ENCODE measurements at places on chromosomes 13 and 19.

- DNase-seq = no peak
Observed at GRCh38 chr13:114104655-114105520, 27.5 kb downstream of the RASA3 start.

GRCh38 chr19:47507924-47508553 lies 6.8 kb downstream of the NAPA start:
- no peak for DNase-seq

DNA sequence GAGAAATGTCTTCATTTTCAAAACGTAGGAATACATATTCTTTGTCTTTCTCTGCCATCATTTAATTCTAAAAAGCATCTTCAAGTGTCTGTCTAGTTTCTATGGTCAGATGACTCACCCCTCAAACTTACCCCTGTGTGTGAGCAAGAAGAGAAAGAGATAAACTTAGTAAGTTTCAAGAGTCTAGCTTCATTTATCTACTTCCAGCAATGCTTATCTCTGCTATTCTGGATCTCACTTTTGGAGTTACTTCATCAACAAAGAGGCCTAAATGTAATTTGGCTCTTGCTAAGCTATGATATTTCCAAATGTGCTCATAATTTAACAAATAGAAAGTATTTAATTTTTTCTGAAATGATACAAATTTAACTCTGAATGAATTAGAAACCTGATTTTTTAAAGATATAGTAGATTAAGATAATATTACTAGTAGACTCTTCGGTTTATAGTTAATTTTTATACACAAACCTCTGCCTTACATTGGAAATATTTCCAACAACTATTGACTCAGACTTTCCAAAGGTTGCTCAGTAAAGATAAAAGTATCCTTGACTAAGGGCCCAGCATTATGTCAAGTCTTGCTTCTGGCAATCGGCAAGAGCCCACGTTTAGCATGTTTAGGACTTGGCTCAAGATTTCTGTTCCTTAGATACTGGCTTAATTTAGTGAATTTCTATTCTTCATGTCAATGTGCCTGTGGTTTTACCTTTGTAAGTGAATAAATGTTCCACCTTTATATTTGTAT lies 1511.0 kb upstream of the SLC10A2 start:
- no peak for DNase-seq

DNA sequence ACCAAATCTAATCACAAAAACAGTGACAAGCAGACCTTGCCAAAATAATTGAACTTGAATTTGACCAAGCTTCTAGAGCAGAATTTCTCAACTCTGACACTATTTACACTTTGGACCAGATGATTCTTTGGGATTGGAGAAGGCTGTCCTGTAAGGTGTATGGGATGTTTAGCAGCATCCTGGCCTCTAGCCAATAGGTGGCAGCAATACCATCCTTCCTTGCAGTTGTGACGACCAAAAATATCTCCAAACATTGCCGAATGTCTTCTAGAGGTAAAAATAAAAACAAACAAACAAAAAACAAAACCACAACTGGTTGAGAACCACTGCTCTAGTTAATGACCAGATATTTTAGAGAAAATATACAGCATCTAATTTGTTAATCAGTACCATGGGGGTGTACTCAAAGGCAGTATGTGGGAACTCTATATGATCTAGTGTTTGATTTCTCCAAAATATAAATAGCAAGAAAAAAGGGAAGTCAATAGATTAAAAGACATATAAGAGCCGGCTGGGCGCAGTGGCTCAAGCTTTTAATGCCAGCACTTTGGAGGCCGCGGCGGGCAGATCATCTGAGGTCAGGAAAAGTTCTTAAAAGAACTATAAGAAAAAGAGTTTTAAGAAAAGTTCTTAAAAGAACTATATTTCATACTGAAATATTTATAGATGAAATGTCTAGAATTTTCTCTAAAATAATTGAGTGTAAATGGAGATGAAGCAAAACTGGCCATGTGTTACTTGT lies 60.9 kb upstream of the ZNF527 start:
- no peak for DNase-seq

DNA sequence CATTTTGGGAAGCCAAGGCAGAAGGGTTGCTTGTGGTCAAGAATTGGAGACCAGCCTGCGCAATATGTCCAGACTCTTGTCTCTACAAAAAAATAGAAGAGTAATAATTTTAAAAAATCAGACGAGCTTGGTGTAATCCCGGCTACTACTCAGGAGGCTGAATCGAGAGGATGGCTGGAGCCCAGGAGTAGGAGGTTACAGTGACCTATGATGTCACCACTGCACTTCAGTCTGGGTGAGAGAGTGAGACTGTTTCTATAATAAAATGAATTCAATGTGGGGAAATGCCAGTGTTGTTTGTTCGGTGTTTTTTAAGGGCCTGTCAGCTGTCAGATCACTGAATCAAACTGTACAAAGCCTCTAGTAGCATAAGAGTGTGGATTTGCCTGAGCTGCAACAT lies 1.2 kb upstream of the FBXL3 start:
- DNase-seq = no peak

DNA sequence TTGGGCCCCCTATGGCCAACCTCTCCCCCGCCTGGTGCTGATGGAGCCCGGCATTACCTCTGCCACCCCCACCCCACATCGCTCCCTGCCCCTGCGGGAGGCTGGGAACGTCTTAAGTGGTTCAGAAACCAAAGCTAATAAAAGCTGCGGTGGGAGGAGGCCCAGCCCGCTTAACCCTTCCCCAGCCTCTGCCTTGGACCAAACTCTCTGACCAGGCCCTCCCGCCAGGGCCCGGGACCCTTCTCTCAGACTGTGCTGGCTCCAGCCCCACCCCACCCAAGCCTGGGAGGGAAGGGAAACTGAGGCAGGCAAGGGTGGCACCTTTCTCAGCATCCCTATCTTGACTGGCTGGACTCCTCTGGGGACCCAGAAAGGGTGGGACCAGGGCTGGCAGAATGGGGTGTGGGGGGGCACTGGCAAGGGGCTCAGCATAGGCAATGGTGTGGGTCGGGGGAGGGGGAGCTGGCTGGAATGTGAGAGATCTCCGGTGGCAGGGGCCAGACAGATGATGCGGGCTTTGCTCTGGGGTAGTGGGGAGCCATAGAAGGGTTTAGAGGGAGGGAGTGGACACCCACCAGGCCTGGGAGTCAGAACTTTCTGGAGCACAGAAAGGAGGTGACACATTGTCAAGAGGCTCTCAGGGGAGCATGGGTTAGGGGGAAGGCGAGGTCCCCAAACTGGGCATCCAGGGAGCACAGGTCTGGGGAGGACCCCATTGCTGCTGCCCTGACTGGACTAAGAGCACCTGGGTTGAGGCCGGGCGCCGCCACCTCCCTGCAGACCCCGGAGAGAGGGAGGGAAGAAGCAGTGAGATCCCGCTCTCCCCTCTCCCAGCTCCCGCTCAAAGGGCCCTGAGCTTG lies 21.9 kb downstream of the SMIM24 start:
- DNase-seq = no peak

- DNase-seq = no peak
Observed at GRCh38 chr13:39095500-39095899, 57.2 kb downstream of the NHLRC3 start.

GRCh38 chr19:54302257-54302656 lies 10.7 kb downstream of the LILRA5 start:
- DNase-seq = no peak

GRCh38 chr13:114076329-114077090 lies 55.9 kb downstream of the RASA3 start:
- no peak for DNase-seq

GRCh38 chr19:44848036-44848811 lies 2.1 kb downstream of the NECTIN2 start:
- no peak for DNase-seq

DNA sequence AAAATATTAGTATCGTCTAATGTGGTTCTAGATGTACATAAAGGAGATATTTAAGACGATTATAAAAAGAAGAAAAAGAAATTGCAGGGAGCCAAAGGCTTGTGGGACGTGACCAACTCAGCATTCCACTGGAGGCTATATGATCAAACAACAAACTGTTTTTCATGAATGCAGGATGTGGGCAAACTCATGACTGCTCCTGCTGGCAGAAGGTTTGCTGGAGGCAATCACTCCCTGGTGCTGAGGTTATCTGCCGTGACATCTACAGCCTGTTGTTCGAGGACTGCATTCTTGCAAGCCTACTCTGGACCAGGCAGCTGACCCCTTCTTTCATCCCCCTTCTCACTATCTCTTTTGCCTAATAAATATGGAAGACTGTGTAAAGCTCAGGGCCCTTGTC lies 518.1 kb downstream of the UQCRFS1 start:
- DNase-seq = no peak

GRCh38 chr13:99083981-99084380 lies 106.1 kb upstream of the DOCK9 start:
- DNase-seq = no peak

GRCh38 chr13:74732736-74733385 lies 598.7 kb upstream of the KLF12 start:
- no peak for DNase-seq

- no peak for DNase-seq
Observed at GRCh38 chr13:26221399-26221720, 754 bp downstream of the RNF6 start.

- DNase-seq = no peak
Observed at GRCh38 chr19:31826325-31826724, 477.1 kb upstream of the TSHZ3 start.

GRCh38 chr19:709196-709964 lies 645 bp downstream of the PALM start:
- DNase-seq = no peak

- no peak for DNase-seq
Observed at GRCh38 chr19:8611391-8611876, 919 bp upstream of the ADAMTS10 start.

- no peak for DNase-seq
Observed at GRCh38 chr13:48624858-48625257, 28.9 kb upstream of the CYSLTR2 start.

- DNase-seq = no peak
Observed at GRCh38 chr13:37450276-37450675, 148.3 kb downstream of the POSTN start.

DNA sequence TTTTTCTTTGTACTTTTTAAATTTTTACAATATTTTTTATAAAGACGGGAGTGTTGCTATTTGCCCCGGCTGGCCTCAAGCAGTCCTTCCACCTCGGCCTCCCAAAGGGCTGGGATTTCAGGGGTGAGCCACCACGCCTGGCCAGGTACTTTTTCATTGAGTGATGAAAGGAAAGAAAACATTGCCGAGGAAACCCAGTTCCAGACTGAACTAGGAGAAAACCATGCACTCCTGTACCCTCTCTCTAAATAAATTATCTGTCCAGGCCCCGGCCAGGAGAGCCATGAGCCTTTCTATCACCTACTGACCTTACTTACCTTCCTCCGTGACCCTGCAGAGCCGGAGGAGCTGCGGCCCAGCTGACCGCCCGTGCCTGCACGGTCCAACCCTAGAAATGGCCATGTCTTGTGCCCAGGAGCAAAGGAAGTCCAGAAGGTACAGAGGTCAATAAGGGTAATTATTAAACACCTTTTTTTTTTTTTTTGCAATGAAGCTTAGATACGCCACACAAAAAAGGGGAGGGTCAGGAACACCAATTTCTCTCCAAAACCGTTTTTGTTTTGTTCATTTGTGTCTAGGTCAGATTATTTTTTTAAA lies at the start of gene SLC7A9:
Gene SLC7A9, minus strand, starts transcription at position 399 of the 597 bp plus-strand sequence. CDS start 1,233 bp downstream, outside the sequence.
- DNase-seq = no peak

DNA sequence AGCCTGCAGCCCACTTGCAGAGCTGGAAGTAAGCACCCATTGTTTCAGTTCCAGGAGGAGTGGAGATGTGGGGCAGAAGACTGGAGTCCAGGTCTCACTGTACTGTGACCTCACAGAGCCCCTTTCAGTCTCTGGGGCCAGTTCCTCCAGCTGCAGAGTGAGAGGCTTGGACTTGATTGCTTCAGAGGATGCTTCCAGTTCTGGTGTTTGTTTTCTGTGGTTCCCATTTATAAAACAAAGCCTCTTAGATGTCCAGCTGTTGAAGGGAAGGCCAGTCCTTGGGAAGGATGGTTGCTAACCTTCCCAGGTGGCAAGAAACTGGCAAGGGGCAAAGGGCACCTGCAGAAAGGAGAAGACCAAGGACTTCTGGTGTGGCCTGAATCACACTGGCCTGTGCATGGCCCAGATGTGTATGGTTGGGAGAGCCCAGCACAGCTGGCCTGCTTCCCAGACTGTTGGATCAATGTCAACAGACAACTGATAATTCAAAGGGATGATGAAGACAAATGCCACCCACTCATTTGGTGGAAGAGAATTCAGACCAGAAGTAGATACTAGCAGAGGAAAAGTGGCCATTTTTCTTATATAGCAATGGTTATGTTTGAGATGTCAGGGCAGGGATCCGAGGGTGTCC lies 218.5 kb downstream of the ZNF536 start:
- DNase-seq = no peak

DNA sequence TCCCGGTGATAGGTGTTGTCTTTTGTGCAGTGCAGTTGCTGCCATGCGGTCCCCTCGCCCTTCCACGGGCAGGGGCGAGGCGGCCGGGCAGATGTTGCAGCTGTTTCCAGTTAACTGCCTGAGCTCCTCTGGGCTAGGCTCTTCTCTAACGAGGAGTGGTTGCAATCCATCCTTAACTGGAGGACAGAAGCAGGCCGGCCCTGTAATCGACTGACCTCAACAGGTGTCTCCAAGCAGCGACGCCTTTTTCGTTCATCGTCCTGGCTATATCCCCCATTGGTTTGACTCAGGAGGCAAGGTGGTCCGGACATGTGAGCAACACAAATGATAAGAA lies 1.9 kb upstream of the TSC22D1 start:
- DNase-seq = no peak

- no peak for DNase-seq
Observed at GRCh38 chr13:99228737-99229691, 28.4 kb downstream of the UBAC2 start.

GRCh38 chr13:40528881-40529280 lies 137.6 kb downstream of the FOXO1 start:
- no peak for DNase-seq

- no peak for DNase-seq
Observed at GRCh38 chr13:106593132-106593531, 25.2 kb upstream of the ARGLU1 start.

GRCh38 chr19:12956446-12957388 lies at the start of gene GADD45GIP1:
TSS of gene GADD45GIP1 (minus strand) at chr19:12957223. CDS start at chr19:12957212, 11 bp downstream.
- peak; percentile 86 for DNase-seq

DNA sequence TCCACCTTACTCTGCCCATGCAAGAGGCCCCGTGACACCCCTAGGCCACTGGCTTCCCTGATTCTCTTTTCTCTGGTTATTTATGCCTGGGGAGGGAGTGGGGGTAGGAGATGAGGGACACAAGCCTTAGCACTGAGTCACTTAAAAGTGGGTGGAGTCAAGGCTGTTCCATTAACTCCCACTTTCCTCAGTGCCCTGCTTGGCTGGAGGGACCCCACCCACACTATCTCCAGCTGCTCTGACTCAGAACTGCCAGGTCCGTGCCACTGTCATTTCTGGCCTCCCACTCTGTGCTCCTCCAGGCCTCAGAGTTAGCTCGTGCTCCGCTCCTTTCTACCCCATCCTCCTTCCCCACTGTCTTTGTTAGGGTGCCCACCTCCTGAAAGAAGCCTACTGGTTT lies 113.4 kb upstream of the UQCRFS1 start:
- no peak for DNase-seq
